ENCODE measurements at places on chromosomes 13 and 19.

DNA sequence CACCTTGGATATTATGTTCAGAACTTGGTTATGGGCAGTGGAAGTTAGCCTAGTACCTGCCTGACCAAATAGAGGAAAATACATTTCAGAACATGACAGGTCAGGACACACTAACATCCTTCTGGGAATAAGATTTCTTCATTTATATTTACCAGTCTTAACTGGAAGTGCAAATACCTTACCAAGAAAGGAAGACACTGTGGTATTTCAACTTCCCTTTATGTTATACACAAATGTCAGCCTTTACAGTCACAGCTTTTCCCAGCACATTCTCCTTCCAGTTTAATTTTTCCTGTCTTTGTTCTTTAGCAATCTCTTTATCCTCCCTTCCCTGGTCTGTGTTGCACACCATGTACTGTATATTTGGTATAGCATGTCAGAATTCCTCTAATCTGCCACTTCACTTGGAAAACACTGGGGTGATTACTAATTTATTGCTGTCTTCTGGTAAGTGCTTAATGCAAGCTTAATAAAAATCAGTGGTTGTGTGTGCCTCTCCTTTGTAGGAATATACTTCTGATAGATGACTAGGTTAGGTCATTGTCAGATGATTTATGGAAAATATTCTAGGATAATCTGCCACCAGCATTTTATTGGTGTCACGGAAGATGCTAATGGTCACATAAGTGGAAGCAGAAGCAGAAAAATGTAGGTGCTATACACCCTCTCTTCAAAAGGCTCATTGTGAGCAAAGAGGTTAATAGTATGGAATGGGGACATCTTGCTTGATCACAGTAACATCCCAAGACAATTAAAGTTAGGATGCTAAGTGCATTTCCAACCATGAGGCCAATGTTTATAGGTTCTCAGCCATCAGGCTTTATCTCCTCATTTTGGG lies 124.3 kb upstream of the STARD13 start:
- DNase-seq = no peak

DNA sequence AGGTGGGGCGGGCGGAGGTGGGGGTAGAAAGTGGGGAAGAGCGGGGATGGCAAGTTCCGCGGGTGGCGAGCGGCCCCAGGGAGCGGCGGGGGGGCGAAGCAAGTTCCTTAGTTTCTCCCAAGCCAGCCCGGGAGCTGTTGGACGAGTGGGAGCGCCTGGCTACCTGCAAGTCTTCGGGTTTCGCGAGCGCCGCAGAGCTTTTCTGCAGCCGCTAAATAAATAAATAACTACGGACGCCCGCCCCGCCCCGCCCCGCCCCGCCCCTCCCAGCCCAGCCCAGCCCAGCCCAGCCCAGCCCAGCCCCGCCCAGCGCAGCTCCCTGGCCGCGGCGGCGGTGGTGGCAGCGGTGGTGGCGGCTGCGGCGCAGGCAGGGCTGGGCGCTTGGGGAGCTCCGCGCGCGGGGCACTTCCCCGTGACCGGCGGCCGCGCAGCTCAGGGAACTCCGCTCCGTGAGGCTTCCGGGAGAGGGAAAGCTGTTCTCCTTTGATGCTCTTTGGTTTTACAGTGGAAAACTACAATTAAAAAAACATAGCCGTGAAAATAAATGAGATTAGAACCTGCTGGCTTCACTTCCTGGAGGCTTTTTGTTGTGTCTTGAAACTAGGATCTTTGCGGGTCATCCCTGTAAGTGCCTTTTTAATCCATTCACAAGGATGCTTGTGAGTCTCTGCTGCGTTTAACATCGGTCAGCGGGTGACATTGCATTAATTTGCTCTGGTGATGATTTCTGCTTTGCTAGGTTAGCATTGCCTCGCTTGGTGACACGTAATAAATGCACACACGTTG lies at the start of gene UBE2L5:
Gene UBE2L5, plus strand, starts transcription at position 440 of the 786 bp plus-strand sequence. CDS start 5,498 bp downstream, outside the sequence.
- no peak for DNase-seq

DNA sequence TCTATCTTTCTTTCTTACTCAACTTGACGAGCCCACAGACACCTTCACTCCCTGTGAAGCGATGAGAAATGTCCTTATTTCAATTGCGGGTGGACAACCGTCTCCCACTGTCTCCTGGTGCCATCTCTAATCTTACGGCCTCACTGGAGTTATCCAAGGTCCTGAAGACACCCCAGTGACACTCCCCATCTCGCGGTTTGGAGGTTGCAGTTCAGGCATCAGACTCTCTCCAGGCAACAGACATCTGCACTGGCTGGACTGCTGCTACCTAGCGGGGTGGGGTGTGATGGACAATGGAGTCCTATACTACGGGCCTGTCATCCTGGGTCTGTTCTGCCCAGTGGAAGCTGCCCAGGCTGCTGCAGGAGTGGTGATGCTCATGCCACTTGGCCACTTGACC lies 18.3 kb upstream of the IRS2 start:
- DNase-seq = no peak

- no peak for DNase-seq
Measured at GRCh38 chr13:73040484-73040883, 18.3 kb upstream of the KLF5 start.

GRCh38 chr19:49738268-49738667 lies 24.8 kb downstream of the TSKS start:
- no peak for DNase-seq

GRCh38 chr19:23665651-23666410 lies 21.2 kb downstream of the ZNF675 start:
- DNase-seq = no peak

GRCh38 chr19:1076951-1077350 lies 10.0 kb downstream of the ARHGAP45 start:
- DNase-seq = no peak

DNA sequence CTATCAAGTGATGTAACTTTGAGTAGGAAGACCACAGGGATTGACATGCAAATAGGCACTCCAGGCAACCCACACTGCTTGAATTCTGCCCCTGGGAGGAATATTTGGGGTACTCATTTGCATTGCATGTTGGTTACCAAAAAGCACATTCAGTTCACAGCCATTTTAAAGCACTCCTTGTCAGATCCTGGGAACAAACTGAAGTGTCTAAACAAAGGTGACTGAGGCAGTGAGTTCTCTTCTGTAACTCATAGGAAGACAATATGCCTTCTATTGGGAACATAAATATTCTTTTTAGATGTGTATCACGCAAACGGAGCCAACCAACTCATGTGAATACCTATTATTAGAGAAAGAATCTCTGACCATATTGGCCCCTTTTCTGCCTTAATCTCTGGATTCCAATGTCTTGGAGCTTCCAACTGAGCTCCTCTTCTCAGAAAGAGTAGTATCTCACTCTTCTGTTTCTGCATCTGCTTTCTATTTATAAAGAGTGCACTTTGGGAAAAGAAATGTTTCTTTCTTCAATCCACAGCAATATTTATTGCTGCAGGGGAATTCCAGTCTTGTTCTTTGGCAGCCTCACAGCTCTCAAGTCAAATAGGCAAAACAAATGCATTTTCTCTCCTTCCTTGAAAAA lies 125.7 kb upstream of the NBEA start:
- DNase-seq = no peak

Measured in NCI-H1092 (cell line).